HS-27A (cell line): ENCODE measurements at places on chromosomes 16 and 17.

DNA sequence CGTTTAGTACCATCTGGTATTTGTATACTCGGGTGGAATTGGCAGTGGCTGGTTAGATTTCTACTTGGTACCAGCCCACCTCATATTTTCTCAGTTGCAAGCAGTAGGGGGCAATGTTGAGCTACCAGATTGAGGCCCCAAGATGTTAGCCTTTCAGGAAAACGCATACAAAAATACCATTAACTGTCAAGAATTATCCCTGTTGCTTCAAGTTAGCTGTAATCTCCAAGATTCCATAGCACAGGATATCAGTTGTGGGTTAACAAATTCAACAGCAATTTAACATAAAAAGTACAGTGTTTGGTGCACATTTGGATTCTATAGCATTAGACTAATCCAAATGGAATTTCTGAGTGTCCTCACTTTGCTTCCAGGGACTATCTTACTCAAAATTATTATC is 188.2 kb downstream of the FTO start:
- no peak for DNase-seq

DNA sequence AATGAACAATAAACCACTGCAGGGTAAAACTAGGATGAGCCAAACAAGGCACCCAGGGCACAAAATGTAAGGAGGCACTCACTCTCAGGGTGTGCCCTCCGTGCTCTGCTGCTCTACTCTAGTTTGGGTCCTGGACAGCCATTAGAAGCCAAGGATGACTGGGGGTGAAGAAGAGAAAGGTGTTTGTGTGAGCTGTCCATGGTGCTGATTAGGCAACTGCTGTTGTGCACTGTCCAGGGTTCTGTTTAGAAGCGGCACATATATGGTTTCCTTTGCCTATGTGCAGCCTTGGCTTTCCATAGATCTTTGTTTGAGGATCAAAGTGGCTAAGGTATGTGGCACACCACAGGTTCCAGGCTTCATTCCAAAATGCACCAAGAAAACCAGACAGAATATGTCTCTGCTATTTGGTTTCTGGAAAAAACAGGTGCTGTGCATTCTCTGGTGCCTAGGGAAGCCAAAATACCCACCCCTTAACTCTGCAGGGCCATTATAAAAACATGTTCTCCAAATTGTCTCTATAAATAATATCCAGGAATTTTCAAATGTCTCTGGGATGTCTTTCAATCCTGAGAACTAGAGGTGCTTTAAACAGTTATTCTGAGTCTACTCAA is 123.5 kb downstream of the CBLN1 start:
- no peak for DNase-seq

GRCh38 chr17:21193031-21193430 is 20.9 kb downstream of the TMEM11 start:
- no peak for DNase-seq

- DNase-seq = no peak
Measured at GRCh38 chr17:45018848-45019711, 32.4 kb downstream of the DCAKD start.

DNA sequence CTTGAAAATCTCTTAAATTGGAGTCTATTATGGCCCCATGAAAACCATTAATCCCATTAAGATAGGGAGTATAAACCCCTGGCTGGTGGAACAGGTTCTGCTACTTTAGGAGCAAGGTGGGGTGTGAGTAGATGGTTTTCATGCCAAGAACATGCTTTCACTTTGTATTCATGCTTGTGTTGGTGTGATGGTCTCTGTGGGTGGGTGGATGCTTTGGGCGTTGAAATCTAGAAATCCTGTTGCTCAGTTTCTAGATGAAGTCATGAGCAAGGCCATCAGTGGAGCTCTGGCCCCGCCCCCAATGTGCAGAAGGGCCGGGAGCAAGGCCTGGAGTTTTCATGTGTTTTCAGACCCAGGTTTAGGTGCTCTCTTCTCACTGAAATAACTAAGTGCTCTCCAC is 20.1 kb downstream of the PLD6 start:
- DNase-seq = no peak

- no peak for DNase-seq
Measured at GRCh38 chr17:48593840-48594537, 410 bp upstream of the HOXB5 start.

GRCh38 chr16:84647828-84648594 is at the start of gene KLHL36:
TSS of gene KLHL36 (plus strand) at chr16:84648511. CDS start at chr16:84650868, 2,357 bp downstream.
- DNase-seq = no peak

DNA sequence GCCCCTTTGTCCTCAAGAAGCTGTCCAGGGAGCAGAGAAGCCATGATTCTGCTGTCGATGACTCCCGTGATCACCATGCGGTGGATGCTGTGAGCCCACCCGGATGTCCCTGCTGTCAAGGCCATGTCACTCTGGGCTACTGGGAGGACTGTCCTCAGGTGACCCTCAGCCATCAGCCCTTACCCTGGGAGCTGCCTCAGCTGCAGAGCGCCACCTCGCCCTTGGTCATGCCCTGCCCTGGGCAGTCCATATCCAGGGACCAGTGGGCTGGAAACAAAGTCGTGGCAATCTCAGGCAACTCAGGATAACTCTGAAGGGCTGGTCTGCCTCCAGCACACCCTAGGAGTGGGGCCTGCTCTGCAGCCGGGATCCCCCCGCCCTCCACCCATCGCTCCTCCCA is 63.6 kb downstream of the CACNG5 start:
- no peak for DNase-seq

DNA sequence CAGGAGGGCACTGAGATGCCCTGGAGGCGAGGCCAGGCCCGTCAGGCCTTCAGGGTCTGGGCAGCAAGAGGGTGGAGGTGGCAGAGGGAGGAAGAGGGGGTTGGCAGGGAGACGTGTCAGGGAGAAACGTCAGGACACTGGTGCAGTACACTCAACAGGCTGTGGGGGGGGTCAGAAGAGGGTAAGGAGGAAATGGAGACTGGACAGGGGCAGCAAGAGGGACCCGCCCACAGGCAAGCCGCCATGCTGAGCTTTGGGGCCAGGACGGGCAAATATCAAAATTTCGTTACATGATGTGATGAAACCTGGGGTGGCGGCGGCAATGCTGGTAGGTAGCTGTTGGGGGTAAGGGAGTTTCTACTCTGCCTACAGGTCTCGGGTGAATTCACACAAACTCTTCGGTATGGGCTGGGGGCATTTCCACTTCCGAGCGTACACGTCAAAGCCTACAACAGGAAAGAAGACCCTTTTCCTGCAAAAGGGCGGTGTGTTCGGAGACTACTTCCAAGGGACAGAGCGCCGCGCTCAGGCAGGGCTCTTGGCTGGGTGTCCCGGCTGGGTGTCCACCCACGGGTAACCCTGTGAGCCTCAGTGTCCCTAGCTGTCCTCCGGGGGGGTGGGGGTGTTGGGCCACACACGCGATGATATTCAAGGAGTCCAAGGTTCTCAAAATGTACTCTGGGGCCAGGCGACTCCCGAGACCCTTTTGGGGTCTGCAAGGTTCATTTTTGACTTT is 43.3 kb upstream of the ATP2A3 start:
- no peak for DNase-seq

DNA sequence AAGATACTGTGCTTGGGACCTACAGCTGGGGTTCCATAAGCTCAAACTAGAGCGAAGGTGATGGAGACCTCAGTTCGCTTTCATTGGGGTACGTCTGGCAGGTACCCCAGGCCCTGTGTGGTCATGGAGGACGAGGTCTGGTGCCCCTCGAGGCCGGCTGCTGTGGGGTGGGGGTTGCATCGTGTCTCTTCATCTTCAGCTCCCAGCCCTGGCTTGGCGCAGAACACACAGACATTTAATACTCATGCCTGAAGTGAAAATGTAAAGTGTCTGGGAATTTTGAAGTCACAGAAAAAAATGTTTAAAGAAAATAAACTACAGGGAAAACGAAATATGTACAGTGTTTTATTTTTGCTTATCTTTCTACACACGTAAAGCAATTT is 80.5 kb downstream of the TBC1D16 start:
- no peak for DNase-seq

DNA sequence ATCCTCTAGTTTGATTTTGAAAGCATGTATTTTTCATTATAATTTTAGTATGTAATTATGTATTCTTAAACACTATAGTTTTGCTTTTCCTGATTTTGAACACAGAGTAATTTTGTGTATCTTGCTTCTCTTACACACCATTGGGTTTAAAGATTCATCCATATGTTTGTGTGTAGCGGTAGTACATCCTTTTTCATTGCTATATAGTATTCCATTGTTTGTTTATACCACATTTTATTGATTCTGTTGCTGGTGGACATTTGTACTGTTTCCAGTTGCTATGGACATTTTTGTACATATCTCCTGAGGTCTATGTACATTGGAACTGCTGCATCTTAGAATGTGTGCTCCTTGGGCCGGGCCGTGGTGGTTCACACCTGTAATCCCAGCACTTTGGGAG is 20.5 kb upstream of the LASP1NB start:
- DNase-seq = no peak

GRCh38 chr16:50440991-50441390 is 72.2 kb upstream of the BRD7 start:
- DNase-seq = no peak

GRCh38 chr16:11546608-11547061 is 40.1 kb downstream of the LITAF start:
- no peak for DNase-seq

DNA sequence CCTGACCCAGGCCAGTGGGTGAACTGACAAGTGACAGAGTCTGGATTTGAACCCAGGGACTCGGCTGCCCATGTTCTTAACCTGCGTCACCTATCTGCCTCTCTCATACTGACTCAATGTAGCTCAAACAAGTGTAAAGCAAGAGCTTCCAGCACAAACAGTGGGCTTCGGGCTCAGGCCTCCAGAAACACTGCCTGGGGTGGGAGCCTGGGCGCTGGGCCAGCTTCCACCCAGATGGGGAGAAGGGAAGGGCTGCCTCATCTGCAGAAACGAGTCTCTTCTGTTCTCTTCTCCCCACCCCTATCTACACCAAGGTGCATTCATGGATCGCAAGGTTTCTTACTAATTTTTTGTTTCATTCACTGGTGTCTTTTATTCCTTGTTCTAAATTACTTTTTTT is 1.3 kb downstream of the CDRT4 start:
- DNase-seq = no peak
